ENCODE measurements at places on chromosomes 1 and 21.

- no peak for DNase-seq
These were observed 210.8 kb upstream of the C1orf174 start for GRCh38 chr1:4110888-4111287.

DNA sequence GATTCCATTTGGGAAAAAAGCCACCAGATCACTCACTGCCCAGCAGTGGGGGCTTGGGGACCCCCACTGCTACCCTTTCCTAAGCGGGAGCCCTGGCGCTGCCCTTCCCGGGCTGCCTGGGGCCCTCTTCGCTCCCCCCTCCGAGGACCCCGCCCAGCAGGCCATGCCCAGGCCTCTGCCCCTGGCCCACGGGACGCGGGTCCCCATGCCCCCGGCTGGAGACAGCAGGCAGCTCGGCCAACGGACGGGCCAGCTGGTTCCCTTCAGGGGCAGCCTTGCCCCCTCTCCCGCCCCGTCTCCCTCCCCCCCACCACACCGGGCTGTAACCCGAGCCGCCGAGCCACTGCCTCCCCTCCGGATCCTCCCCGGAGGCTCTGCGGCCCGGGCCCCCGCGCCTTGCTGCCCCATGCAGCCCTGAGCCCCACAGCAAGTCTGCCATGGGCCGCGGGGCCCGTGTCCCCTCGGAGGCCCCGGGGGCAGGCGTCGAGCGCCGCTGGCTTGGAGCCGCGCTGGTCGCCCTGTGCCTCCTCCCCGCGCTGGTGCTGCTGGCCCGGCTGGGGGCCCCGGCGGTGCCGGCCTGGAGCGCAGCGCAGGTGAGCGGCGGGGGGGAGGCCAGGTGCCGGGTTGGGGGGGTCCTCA, at the start of gene MMP23B:
Gene MMP23B (plus strand): TSS at position 392 of the 639 bp plus-strand sequence. CDS start 46 bp downstream, at position 438.
- peak; percentile 38 for DNase-seq

DNA sequence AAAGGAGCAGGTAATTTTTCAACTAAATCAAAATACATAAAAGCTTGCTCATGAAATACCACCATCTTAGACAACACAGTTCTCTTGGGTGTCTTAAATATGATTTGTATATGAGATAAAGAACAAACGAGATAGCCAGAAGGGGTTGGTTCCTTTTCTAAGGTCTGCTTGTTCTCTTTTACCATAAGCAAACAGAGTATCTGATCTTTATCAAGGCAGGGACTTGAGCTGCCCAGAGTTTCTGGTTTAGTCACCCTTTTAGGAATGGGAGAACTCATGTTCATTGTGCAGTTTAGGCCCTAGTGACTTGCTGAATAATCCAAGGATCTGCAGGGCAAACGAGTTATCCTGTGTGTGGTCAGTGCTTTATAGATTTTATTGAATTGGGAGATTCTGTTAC, 3.0 kb upstream of the SUCO start:
- DNase-seq = peak; percentile 34

DNA sequence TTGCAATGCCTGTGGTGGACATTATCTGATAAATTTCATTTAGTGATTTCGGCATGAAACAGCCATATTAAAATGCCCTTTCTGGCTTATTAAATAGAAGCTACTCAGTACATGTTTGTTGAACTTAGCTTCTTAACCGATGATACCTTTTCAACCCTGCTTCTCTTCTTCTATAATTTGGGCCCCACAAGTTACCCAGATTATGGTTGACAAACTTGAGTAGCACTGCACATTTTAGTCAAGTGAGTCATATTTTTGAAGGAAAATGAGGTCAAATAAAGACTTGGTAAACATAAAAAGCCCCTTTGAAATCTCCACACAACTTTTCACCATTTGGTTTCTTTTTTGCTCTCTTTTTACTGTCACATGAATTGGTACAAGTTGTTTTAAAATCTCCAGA, 33.8 kb downstream of the GIPC2 start:
- DNase-seq = no peak

DNA sequence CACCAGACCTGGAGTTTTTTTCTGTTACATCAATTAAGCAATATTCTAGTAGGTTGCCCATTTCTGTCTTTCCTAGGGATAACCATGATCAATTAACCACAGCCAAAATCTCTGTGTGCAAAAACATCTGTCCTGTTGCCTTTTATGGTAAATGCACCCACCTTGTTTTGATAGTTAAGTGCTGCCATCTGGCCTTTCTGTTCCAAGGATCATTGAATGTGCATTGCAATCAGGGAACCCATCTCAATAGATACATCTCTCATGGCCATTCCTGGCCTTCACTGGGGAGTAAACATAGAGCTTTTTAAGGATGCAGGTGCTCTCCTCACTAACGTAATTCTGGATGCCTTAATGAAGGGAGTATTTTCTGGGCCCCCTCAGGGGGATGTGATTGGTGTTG, 111.8 kb upstream of the KIAA1614 start:
- DNase-seq = no peak

DNA sequence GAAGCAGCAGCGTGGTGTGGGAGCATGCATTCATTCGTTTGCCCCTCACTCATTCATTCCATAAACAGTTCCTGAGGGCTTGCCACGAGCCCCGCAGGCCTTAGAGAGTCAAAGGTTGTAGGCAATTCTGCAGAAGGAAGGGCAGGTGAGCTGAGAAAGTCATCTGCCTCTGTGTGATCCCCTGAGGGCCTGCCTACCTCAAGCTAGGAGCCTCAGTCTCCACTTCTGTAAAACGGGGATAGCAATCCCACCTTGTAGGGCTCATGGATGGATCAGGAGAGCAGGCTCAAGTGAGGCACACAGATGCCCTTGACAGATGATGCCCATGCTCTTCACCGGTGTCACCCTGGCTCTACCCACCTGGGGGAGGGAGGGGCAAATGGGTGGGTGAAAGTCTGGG, 26.6 kb upstream of the ALDH4A1 start:
- DNase-seq = no peak

GRCh38 chr1:47403321-47403910, 12.7 kb upstream of the FOXE3 start:
- no peak for DNase-seq

DNA sequence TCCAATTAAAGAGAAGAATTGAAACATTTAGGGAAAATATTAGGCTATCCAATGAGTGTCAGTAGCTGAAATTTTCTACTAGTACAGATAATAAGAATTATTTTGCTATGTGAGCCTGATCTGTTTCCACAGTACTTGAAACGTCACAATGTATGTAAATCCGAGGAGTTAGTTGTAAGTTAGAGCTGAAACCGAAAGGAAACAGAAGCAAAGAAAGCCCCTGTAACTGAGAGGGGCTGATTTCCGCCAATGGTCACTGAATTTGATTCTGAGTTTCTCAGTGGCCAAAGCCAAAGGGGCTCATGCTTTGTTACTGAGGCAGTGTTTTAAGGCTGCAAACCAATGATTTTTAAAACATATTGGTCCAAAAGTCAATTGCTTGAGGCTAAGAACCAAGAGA, 168.3 kb upstream of the DUSP10 start:
- no peak for DNase-seq

Measured in NB4 (cell line).